Calu3 (cell line): ENCODE measurements at places on chromosomes 7 and 10.

GRCh38 chr7:148700661-148701064, 2.0 kb downstream of the CUL1 start:
- DNase-seq: peak; percentile 44
- peaks cover 58% of the 10 kb centered on the region for H3K4me1 ChIP-seq

DNA sequence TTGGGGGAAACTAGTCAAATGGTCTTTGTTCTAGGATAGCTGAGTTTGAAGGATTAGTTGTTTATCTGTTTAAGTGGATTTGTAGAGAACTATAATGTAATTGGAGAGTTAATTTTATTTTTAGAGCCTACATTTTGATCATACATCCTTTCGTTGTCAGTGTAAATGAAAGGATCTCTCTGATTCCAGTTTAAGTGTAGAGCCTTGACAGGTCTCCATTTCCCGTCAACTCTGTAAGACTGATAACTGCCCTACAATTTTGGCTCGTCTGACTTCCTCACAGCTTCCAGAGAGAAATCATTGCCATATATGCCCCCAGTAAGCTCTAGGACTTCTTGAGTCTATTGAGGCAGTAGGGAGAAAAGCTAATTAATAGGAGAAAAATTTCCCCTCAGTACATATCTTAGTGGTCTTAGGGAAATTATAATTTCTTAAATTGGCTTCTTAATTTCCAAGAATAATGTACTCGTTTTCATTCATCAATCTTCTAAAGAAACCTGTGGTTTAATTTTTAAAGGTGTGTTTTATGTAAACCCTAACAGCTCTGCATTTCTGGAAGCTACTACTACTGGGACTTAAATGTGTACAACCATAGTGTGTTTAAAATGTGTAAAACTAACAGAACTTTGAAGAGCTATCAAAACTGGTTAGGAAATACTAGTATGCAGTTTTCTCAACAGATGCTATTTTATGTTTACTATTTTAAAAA, 3.8 kb downstream of the KMT2E start:
- H3K27me3 ChIP-seq: no peaks in the 10 kb centered on the region
- H3K4me3 ChIP-seq: peak overlapping the region; percentile 93
- DNase-seq: no peak
- peak overlapping the region; percentile 86 for H3K27ac ChIP-seq
- H3K36me3 ChIP-seq: peaks cover 47% of the 10 kb centered on the region

- no peak for DNase-seq
- H3K4me3 ChIP-seq: no peak overlapping the region
- no peaks in the 10 kb centered on the region for H3K4me1 ChIP-seq
- no peak overlapping the region for H3K27ac ChIP-seq
- H3K27me3 ChIP-seq: no peaks in the 10 kb centered on the region
- no peaks in the 10 kb centered on the region for H3K36me3 ChIP-seq
These were observed 185.7 kb downstream of the XPNPEP1 start for GRCh38 chr10:109737626-109738025.

DNA sequence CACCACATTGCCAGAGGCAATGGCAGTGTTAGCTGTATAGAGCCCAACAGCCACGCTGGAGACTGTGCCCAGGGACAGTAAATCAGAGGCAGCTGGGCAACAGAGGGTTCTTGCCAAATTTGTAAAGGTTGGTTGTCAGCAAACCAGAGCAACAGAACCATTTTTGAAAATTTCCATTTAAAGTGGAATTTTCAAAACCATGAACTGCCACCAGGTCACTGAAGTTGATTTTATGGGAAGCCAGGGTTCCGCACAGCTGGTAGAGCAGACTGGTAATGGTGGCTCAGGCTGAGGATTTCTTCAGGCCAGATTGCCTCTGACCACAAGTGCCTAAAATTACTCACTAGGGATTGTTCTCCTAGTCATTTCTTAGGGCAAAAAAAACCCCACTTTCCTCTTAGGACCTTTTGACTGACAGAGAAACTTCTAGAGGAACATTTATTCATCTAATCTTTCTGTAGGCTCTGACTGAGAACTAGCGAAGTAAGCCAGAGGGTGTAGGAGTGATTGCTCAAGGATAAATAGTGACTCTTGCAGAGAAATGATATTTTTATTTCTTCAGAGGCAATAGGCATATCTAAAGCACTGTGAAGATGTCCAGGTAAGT, 342.4 kb downstream of the BBS9 start:
- H3K4me3 ChIP-seq: no peak overlapping the region
- no peak for DNase-seq
- no peak overlapping the region for H3K27ac ChIP-seq
- no peaks in the 10 kb centered on the region for H3K36me3 ChIP-seq
- H3K4me1 ChIP-seq: no peaks in the 10 kb centered on the region
- H3K27me3 ChIP-seq: no peaks in the 10 kb centered on the region

GRCh38 chr10:69955897-69956740, 96.5 kb upstream of the MACROH2A2 start:
- no peaks in the 10 kb centered on the region for H3K36me3 ChIP-seq
- peaks cover 80% of the 10 kb centered on the region for H3K27me3 ChIP-seq
- H3K4me1 ChIP-seq: peaks cover 5% of the 10 kb centered on the region

DNA sequence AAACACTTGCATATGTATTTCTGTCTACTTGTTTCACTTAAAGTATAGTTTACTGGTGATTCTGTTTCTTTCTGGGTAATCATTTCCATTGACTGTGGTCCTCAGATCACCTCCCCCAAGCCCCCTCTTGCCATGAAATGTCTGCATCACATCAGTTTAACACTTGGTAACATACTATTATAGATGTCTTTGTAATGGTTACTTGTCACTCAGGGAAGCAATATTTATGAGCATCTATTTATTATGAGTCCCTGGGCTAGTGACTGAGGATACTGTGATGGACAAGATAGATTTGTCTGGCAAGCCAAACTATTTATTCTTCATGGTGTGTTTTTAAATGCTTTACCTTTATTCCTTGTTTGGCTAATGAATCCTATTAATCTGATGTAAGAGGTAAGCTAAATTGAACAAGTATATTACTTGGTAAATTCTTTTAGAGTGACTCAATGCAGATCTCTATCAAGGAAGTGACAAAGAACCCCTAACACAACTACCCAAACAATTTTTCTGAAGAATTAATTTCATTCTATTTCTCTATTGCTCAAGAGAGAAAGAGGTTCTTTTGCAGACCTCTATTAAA, 270.9 kb downstream of the RELN start:
- H3K27me3 ChIP-seq: no peaks in the 10 kb centered on the region
- H3K4me3 ChIP-seq: no peak overlapping the region
- no peak for DNase-seq
- H3K36me3 ChIP-seq: no peaks in the 10 kb centered on the region
- H3K27ac ChIP-seq: peak overlapping the region; percentile 97

GRCh38 chr7:50555594-50556140, 9.5 kb downstream of the DDC start:
- H3K27ac ChIP-seq: no peak overlapping the region
- DNase-seq: no peak
- H3K27me3 ChIP-seq: no peaks in the 10 kb centered on the region
- no peak overlapping the region for H3K4me3 ChIP-seq
- H3K4me1 ChIP-seq: no peaks in the 10 kb centered on the region

DNA sequence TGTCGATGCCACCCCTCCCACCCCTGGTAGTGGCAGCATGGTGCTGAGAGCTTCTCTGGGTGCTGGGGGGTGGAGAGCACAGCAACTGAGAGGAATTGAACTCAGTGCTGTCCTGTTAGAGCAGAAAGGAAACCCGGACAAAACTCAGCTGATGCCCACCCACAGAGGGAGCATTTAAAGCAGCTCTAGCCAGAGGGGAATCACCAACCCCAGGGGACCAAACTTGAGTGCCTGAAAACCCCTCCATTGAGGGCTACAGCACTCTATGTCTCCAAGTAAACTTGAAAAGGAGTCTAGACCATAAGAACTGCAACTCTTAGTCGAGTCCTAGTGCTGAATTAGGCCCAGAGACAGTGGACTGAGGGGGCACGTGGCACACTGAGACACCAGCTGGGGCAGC, 16.8 kb upstream of the FOXI2 start:
- peaks cover 32% of the 10 kb centered on the region for H3K27me3 ChIP-seq
- H3K36me3 ChIP-seq: no peaks in the 10 kb centered on the region
- no peak overlapping the region for H3K4me3 ChIP-seq

- no peaks in the 10 kb centered on the region for H3K27me3 ChIP-seq
- DNase-seq: no peak
These were observed 124.8 kb downstream of the LHFPL3 start for GRCh38 chr7:104453190-104453589.

- DNase-seq: no peak
- peak overlapping the region; percentile 96 for H3K27ac ChIP-seq
- peaks cover 24% of the 10 kb centered on the region for H3K4me1 ChIP-seq
- H3K36me3 ChIP-seq: peaks cover 39% of the 10 kb centered on the region
These were observed 613 bp downstream of the AP5Z1 start for GRCh38 chr7:4775848-4776623.

GRCh38 chr10:103083266-103083976, 109.7 kb downstream of the NT5C2 start:
- no peak for DNase-seq
- no peaks in the 10 kb centered on the region for H3K27me3 ChIP-seq
- H3K27ac ChIP-seq: no peak overlapping the region
- no peak overlapping the region for H3K4me3 ChIP-seq
- H3K4me1 ChIP-seq: peaks cover 7% of the 10 kb centered on the region

DNA sequence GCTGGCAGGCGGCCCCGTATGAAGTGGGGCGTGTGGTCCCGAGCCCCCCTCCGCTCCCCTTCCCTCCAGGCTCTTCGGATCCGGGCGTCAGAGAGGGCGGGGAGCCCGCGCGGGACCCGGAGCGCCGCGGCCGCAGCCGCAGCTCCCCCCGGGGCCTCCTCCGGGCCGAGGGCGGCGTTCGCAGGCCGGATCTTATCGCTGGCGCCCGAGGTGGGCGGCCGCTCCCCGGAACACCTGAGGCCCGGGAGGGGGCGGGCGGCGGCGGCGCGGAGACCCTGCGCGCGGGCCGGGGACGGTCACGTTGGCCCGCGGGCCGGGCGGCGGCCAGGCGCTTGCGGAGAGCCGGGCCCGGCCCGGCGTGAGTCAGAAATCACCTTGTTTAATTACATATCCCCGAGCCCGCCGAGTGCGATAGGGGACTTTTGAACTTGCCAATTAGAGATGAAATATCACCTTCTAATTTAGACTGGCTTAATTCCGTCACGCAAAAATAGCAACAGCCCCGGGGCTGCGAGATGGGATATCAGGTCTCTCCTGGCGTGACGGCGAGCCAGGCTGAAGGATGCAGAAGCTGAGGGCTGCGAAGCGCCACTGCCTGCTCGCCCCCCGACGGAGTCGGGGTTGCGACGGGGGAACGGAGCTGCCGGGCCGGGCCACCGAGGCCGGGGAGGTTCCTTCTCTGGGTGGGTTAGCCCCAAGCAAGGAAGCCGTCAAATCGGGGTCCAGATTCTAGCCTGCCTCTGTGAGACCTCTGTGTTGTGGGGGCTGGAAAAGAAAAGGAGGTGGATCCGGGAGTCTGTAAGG, 43.4 kb downstream of the LDB3 start:
- H3K27me3 ChIP-seq: no peaks in the 10 kb centered on the region
- peak overlapping the region; percentile 69 for H3K4me3 ChIP-seq
- DNase-seq: peak; percentile 25

DNA sequence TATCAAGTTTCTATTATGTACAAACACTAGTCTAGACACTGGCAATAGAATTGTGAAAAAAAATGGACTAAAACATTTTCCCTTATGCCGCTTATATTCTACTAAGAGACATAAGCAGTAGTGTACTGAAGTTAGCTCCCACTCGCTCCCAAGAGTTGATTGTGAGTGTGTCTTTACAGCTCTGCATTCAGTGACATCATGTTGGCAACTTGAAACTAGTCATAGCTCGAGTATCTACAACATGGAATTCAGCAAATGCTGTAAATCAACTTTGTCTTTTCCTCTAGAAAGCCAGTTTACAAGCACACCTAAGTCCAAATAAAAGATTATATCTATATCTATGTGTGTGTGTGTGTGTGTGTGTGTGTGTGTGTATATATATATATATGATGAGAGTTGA, 58.8 kb upstream of the MAGI2 start:
- H3K36me3 ChIP-seq: no peaks in the 10 kb centered on the region
- no peaks in the 10 kb centered on the region for H3K4me1 ChIP-seq
- no peak overlapping the region for H3K4me3 ChIP-seq
